AG09309 (cell line): ENCODE measurements at places on chromosomes 5 and 9.

- no peak for DNase-seq
These were observed 641 bp downstream of the ATP6V1G1 start for GRCh38 chr9:114588210-114588609.

DNA sequence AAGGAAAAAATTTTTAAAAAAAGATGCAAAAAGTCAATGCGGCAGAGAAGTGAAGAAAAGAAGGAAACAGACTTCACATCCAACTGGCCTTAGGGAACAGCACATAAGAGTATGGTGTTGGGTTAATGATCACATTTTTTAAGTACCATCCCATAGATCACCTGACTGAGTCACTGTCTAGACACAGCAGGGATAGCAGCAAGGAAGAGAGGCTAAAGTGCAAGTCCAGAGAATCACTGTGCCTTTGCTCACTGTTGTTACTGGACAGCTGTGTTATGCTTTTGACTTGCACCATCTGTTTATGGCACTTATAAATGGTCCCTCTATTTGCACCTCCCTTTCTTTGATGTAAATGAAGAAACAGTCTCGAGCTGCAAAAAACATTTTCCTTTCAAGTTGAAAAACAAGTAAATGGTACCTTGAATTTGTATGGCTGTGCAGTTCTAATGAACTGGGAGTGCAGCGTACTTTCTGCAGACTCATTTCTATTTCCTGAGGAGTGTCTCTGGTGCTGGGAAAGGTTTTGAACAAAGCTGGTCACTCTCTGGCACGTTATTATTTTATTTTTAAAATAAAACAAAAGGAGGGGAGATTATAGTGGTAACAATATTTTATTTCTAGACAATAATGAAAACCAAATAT, 84.2 kb downstream of the TRPM6 start:
- no peak for DNase-seq

DNA sequence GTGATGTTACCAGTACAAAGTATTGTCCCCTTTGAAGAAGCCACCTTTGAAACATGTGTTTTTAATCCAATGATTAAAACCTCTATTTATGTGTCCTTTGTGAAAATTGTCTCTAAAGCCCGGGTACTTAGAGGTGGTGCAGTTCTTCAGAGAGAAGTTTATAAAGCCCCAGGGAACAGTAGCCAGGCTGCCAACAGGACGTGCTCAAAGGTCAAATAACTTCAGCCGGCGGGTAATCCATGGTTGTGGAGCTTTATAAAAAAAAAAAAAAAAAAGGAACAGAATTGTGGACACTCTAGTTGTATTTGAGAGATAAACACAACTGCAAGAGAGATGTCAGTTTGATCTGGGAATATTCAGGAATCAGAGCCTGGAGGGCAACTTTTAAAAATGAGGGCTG, 57.9 kb upstream of the CTNND2 start:
- DNase-seq, result no peak

GRCh38 chr5:158977642-158978041, 122.1 kb downstream of the EBF1 start:
- no peak for DNase-seq

- DNase-seq, result no peak
These were observed 1.2 kb upstream of the GPBP1 start for GRCh38 chr5:57172466-57173318.

- DNase-seq, result no peak
These were observed 59.7 kb downstream of the OSMR start for GRCh38 chr5:38905516-38905915.
